ENCODE measurements at places on chromosomes 11 and 22.
A peak's percentile ranks its signal among the peaks of the same experiment; 100 is the strongest.

DNA sequence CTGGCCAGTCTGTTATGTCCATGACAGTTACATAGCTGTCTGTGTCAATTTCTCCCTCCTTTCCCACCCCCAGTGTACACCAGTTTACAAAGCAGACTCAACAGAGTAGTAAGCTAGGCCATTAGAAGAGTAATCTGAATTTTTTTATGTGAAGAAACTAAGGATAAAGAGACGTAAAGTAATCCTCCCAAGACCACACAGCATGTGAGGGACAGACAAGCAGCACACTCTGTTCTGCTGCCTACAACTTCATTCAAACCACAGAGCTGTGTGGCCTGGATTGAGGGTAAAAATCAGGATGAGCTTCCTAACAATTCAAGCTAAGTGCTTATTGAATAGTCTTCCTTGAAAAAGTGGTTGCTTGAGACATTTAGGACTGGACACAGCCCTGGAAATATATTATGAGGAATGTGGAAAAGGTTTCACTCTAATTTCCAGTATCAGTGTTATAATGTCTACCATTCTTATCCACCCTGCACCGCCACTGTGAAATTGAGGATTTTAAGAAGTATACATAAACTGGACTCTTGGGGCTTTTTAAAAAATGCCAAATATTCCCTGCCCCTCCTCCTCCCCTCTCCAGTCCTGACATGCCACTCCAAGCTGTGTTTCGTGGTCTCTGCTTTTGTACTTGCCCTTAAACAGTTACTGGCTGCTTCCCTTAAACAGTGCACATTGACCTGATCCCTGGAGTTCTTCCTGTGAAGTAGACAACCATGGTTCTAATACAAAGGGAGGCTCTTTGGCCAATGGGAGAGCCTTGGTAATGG, 40.9 kb downstream of the EXT2 start:
- no peak for DNase-seq

GRCh38 chr11:17046690-17047089, 30.8 kb downstream of the RPS13 start:
- DNase-seq: no peak

DNA sequence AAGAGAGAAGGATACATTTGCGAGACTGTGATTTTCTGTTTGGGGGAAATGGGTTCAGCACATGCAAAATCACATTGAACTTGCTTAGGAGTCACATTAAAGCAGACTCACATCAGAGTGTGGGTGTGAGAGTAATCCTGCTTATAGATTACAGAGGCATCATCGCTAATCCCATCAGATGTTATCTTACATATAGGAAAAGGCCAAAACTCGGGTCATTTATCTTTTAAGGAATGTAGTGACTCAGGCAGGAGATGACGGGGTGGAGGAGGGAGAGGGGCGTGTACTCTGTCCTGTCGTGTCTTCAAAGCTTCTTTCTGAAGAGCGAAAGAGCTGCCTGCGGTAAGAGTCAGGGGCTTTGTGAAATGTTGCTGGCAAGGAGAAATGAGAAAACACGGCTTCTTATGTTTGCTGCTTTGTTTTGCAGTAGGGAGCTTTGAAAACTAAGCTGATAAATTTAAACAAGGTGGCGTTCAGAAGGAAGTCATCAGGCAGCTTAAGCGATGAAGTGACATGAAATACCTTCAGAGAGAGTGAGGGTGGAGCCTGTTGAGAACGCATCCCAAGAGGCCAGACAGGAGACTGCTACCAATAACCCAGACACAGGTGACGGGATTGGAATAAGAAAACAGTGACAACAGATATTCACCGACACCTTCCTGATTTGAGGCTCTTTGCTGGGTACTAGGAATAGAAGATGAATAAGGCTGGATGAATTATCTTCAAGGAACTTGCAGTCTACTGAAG, 2.2 kb upstream of the C11orf16 start:
- no peak for DNase-seq

DNA sequence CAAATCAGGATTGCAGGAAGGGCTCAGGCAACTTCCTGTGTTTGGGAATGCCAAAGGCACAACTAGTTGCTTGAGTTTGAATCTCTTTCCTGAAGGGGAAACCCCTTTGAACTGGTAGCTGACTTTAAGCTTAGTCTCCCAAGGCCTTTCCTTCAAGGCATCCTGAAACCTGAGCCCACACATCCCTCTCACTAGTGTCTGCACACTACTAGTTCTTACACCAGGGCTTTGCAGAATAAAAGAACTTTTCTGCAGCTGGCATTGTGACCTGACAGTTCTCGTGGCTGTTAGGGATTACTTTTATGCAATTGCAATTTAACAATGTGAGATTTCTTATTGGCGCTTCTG, 95.4 kb downstream of the EXT2 start:
- no peak for DNase-seq

GRCh38 chr22:30221121-30221992, 25.2 kb downstream of the LIF start:
- DNase-seq: no peak

- no peak for DNase-seq
Measured at GRCh38 chr22:31451709-31452571, 37.7 kb downstream of the EIF4ENIF1 start.

DNA sequence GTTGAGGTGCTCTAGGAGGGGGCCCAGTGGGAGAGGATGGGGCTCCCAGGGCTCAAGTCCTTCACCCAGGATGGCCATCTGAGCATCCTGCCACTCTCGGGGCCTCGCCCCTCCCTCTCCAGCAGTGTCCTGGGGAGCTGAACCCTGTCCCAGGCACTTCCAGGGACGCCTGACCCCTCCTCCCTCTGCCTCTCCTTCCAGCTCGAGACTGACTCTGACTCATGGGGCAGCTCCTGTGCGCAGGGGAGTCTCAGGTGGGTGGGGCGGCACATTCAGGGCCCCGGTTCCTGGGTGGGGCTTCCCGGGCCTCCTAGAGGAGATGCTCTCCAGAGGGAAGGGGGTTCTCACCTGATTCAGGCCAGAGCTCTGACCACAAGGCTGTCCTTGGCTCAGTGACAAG, 77.1 kb upstream of the IGLL5 start:
- DNase-seq: no peak

DNA sequence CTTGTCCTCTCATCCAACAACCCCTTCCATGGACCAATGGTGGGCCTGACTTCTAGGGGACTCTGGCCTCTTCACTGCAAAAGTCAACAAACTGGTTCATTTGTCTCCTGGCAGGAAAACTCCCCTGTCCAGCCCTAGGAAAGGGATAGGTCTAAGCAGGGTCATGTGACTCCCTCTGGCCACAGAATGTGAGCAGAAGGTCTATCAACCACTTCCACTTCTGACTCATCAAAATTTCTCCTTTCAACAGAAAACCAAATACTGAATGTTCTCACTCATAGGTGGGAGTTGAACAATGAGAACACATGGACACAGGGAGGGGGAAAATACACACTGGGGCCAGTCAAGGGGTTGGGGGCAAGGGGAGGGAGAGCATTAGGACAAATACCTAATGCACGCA, 1.3 kb upstream of the ISX start:
- no peak for DNase-seq

DNA sequence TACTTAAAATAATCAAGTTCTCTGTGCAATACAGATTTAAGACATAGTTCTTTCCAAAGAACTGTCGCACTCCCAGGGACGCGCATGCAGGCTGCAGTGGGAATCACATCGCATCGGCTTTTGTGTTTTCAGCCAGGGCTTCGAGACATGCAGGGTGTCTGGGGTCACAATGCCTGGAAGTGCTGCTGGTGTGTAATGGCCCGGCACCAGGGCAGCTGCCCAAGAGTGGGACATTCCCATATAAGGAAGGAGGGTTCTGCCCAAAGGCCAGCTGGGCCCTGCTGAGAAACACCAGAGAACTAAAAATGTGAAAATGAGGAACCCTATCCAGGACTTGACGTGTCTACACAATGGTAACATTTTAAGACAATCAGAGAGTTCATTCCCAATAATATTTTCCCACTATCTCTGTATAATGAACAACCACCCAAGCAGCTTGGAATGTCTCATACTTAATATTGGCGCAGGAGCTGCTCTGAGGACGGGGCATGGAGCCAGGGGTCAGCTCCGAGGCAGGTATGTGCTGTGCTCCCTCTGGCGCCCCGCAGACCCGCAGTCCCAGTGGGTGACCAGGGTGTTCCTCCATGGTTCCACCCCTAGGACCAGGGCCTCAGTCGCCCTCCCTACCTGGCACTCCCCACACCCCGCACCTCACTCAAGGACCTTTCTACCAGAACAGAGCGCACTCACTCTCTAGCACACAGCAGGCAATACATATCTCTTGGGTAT, 11.3 kb downstream of the MCAT start:
- DNase-seq: no peak

- peak; percentile 14 for DNase-seq
Measured at GRCh38 chr11:117528097-117528721, 200.6 kb downstream of the CEP164 start.
